ENCODE measurements at places on chromosomes 11 and 22.

DNA sequence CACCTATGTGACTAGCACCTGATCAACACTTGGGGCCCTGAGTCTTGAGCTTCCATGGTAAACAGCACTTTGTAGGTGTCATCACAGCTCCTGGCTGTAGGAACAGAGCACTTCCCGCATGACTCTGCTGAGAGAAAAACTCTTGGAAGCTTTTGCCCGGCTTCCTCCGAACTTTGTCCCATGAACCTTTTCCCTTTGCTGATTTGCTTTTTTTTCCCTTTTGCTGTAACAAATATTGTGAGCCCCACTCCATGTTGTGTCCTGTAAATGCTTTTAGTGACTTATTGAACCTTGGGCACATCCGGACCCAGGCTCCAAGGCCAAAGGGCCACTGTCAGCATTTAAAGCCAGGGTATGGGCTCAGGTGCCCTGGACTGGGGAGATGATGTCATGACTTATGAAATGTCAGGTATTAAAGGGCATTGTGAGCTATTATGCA lies 391.1 kb downstream of the TENM4 start:
- H3K36me3 ChIP-seq, result no peaks in the 10 kb centered on the region
- no peak overlapping the region for H3K4me3 ChIP-seq
- H3K4me1 ChIP-seq, result no peaks in the 10 kb centered on the region
- H3K27me3 ChIP-seq, result no peaks in the 10 kb centered on the region
- H3K27ac ChIP-seq, result no peak overlapping the region

- DNase-seq, result no peak
- H3K27me3 ChIP-seq, result no peaks in the 10 kb centered on the region
- no peaks in the 10 kb centered on the region for H3K36me3 ChIP-seq
- H3K4me1 ChIP-seq, result peaks cover 2% of the 10 kb centered on the region
- no peak overlapping the region for H3K4me3 ChIP-seq
- H3K27ac ChIP-seq, result no peak overlapping the region
Measured at GRCh38 chr11:43920598-43921419, 21.6 kb upstream of the C11orf96 start.

DNA sequence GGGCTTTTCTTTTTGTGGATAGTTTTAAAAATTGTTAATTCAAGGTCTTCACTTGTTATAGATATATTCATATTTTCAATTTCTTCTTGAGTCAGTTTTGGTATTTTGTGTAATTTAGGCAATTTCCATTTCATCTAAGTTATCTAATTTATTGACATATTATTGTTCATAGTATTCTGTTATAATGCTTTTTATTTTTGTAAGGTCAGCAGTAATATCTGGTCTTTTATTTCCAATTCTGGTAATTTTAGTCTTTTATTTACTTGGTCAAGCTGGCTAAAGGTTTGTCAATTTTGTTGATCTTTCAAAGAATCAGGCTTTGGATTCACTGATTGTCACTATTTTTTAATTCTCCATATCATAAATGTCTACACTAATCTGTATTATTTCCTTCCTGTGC lies 60.1 kb downstream of the HORMAD2 start:
- H3K27me3 ChIP-seq, result no peaks in the 10 kb centered on the region
- H3K27ac ChIP-seq, result no peak overlapping the region
- DNase-seq, result no peak
- no peaks in the 10 kb centered on the region for H3K4me1 ChIP-seq
- no peaks in the 10 kb centered on the region for H3K36me3 ChIP-seq
- H3K4me3 ChIP-seq, result no peak overlapping the region

DNA sequence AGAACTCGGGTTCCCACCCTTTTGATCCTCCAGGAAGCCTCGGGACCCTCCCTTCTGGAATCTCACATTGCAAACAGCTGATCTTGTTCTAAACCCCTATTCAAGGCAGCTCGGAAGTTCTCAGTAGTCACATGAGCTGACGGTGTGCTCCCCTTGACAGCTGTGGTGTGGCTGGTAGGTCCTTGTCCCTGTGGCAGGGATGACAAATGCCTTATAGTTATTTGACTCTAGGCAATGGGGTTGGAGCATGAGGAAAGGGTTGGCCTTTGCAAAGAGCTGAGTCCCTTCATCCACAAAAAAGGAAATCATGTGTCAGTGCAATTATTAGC lies 23.6 kb downstream of the EIF4G2 start:
- no peak overlapping the region for H3K4me3 ChIP-seq
- H3K4me1 ChIP-seq, result peaks cover 3% of the 10 kb centered on the region
- no peaks in the 10 kb centered on the region for H3K27me3 ChIP-seq

GRCh38 chr11:44466531-44467205 lies 98.8 kb upstream of the CD82 start:
- no peaks in the 10 kb centered on the region for H3K36me3 ChIP-seq
- peaks cover 6% of the 10 kb centered on the region for H3K4me1 ChIP-seq

- H3K27ac ChIP-seq, result no peak overlapping the region
- peaks cover 15% of the 10 kb centered on the region for H3K36me3 ChIP-seq
- H3K4me3 ChIP-seq, result no peak overlapping the region
- H3K27me3 ChIP-seq, result no peaks in the 10 kb centered on the region
- DNase-seq, result no peak
Measured at GRCh38 chr11:62875698-62876478, 4.8 kb upstream of the SLC3A2 start.
